Naive thymus-derived CD4-positive, alpha-beta T cell (primary cell): ENCODE measurements at places on chromosomes 4 and X. TPM values are rescaled to one million over a fixed set of nuclear protein-coding genes. Genes with fewer than 3 reads are reported as not detected.

GRCh38 chr4:40840255-40840984 lies 90.7 kb downstream of the NSUN7 start:
- H3K4me1 ChIP-seq, result no peaks in the 10 kb centered on the region
- H3K4me3 ChIP-seq, result no peak overlapping the region

DNA sequence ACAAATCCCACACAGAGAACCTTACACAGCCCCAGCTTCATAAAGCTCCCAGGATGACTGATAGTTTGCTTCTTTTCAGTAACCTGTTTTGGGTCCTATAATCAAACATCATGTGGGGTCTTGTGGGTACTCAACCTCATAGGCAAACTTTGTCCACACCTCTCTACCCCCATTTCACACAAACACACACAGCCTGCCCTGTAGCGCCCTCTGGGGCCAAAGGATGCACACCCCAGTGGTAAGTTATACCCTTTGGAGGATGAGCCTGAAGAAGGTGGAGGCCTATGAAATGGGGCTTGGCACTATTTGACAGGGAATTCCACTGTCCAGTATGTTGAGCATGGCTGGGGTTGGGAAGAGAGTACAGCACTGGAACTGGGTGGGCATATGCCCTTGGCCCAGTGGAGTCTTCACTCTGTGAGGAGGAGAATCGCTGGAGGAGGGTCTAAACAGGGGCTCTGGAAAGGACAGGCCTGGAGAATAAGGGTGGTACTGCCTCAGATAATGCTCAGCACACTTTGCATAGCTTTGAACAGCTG lies 30.5 kb upstream of the COL25A1 start:
- no peak for DNase-seq
- H3K27me3 ChIP-seq, result no peaks in the 10 kb centered on the region
- no peak overlapping the region for H3K4me3 ChIP-seq
- no peaks in the 10 kb centered on the region for H3K4me1 ChIP-seq
- no peaks in the 10 kb centered on the region for H3K36me3 ChIP-seq
- H3K27ac ChIP-seq, result no peak overlapping the region

DNA sequence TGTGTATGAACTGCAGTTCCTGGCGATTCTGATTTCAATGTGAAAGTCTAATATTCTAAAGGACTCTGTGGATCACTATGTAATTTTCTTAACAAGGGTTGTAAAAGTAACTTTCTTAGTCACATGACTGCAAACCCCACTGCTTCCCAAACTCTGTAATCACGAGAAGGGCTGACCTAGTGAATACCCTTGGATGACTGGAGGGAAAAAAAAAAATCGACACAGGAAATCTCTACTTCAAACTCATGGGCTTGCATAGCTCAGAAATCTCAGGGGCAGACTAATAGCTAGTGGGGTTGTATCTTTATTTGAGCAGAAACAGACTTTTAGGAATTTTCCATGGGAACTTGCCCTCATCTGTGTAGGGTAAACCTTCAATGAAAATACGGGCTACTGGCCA lies 4.8 kb upstream of the MXRA5 start:
- no peaks in the 10 kb centered on the region for H3K27me3 ChIP-seq
- no peak for DNase-seq
- H3K36me3 ChIP-seq, result no peaks in the 10 kb centered on the region
- H3K4me3 ChIP-seq, result no peak overlapping the region
- no peaks in the 10 kb centered on the region for H3K4me1 ChIP-seq

DNA sequence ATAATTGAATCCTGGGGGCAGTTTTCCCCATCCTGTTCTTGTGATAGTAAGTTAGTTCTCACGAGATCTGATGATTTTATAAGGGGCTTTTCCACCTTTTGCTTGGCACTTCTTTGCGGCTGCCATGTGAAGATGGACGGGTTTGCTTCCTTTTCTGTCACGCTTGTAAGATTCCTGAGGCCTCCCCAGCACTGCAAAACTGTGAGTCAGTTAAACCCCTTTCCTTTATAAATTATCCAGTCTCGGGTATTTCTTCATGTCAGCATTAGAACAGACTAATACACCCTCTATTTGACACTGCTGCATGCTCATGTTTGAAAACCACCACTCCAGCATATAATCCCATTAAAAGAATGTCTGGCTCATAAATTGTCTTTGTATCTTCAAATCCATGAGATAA lies 264.4 kb upstream of the ITM2A start:
- H3K4me1 ChIP-seq, result no peaks in the 10 kb centered on the region
- H3K36me3 ChIP-seq, result no peaks in the 10 kb centered on the region
- DNase-seq, result no peak
- no peaks in the 10 kb centered on the region for H3K27me3 ChIP-seq

GRCh38 chr4:114087596-114088230 lies 108.3 kb upstream of the ARSJ start:
- no peaks in the 10 kb centered on the region for H3K27me3 ChIP-seq
- no peak overlapping the region for H3K27ac ChIP-seq
- H3K36me3 ChIP-seq, result no peaks in the 10 kb centered on the region
- no peaks in the 10 kb centered on the region for H3K4me1 ChIP-seq

- no peak overlapping the region for H3K27ac ChIP-seq
- no peaks in the 10 kb centered on the region for H3K4me1 ChIP-seq
- H3K27me3 ChIP-seq, result no peaks in the 10 kb centered on the region
- H3K36me3 ChIP-seq, result no peaks in the 10 kb centered on the region
- H3K4me3 ChIP-seq, result no peak overlapping the region
- DNase-seq, result no peak
These were observed 1472.9 kb upstream of the TENM3 start for GRCh38 chr4:180770265-180770664.

- no peak for DNase-seq
- no peaks in the 10 kb centered on the region for H3K36me3 ChIP-seq
- H3K27ac ChIP-seq, result no peak overlapping the region
- no peaks in the 10 kb centered on the region for H3K4me1 ChIP-seq
- H3K4me3 ChIP-seq, result no peak overlapping the region
These were observed 12.7 kb upstream of the RHOXF2B start for GRCh38 chrX:120090208-120090607.

DNA sequence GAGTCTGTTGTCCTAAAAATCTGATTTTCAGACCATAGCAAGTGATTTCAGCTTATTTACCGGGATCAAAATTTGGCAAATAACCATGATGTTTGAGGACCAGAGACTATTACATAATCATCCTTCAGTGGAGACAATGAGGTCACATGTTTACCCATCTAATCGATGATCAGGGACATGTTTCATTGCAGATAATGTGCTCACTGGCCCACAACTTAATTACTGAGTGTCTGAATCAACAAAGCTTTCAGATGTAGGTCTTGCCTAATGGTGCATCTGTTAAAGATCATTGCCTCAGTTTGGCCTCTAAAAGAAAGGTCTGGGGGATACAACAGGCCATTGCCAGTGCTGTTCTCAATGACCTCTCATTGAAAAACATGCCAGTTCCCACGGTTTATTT lies 42.8 kb upstream of the KLHL34 start:
- H3K27me3 ChIP-seq, result no peaks in the 10 kb centered on the region
- no peak overlapping the region for H3K27ac ChIP-seq
- H3K4me3 ChIP-seq, result no peak overlapping the region
- DNase-seq, result no peak
- no peaks in the 10 kb centered on the region for H3K36me3 ChIP-seq

GRCh38 chrX:113558576-113558975 lies 717.9 kb upstream of the AMOT start:
- no peaks in the 10 kb centered on the region for H3K27me3 ChIP-seq
- no peak for DNase-seq
- no peak overlapping the region for H3K27ac ChIP-seq

GRCh38 chr4:187362937-187363857 lies 632.4 kb upstream of the ZFP42 start:
- no peaks in the 10 kb centered on the region for H3K36me3 ChIP-seq
- H3K4me1 ChIP-seq, result no peaks in the 10 kb centered on the region
- no peak for DNase-seq
- H3K27me3 ChIP-seq, result no peaks in the 10 kb centered on the region
- no peak overlapping the region for H3K27ac ChIP-seq
- no peak overlapping the region for H3K4me3 ChIP-seq

SPANXN4 gene
- total RNA-seq, result not detected

LRCH2 gene
- total RNA-seq, result not detected

NUP62CL gene
- total RNA-seq, result 1.6 TPM

NHSL2 gene
- total RNA-seq, result 0.95 TPM
